ENCODE measurements at places on chromosomes 13 and 19.

- no peak for DNase-seq
Measured at GRCh38 chr19:23986623-23987022, 71.9 kb downstream of the ZNF726 start.

- DNase-seq: no peak
Measured at GRCh38 chr19:4077800-4078684, 11.3 kb upstream of the ZBTB7A start.

- no peak for DNase-seq
Measured at GRCh38 chr13:31052478-31052877, 109.2 kb downstream of the HSPH1 start.

DNA sequence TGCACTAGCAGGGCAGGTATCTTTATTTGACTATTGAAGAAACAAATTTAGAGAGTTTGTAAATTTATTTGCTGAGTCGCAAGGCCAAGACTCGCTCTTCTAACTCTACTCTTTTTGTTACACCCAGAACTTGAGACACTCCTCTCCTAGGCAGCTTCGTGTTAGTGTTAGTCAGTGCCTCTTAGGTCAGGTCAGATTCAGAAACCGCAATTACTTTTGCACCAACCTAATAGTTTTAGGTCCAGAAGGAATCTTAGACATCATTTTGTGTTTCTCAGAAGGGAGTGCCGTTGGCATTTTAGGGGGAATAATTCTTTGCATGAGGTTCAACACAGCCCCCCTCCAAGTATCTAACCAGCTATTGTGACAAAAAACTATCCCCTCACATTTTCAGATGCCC, 8.8 kb downstream of the GPR180 start:
- DNase-seq: no peak

GRCh38 chr19:55633861-55634260, 6.9 kb upstream of the ZNF580 start:
- DNase-seq: no peak

DNA sequence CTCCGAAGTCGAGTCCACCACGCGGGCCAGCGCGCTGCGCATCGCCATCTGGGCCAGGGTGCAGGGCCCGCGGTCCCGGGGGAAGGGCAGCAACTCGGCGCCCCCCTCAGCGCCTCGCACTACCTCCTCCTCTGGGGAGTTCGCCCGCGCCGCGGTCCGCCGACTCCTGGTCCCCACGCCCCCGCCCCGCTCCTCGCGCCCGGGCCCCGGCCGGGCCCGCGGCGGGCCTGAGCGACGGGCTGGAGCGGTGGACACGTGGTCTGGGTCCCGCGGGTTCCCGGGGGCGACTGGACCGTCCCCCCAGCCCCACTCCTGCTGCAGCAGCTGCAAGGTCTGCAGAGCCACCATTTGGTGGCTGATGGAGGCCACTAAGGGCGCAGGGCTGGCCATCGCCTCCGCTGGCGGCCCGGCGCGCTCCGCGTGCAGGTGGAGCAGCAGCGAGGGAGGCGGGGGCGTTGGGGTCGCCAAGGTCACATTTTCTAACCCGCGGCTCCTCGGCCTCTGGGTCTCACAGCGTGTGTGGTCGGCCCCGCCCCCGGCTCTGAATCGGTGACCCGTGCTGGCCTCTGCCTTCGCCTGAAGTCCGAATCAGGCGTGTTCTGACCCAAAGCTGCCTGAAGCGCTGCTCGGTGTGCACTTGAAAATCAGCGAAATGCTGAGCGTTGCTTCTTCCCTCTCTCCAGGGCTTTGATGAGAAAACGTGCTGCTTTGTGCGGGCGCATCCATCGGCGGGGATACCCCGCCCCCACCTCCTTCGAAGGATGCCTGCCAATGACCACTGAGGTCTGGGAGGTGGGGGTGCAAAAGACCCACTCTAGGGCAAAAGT, at the start of gene DLEU7:
Gene DLEU7 (minus strand): TSS at position 436 of the 827 bp plus-strand sequence. CDS start 46 bp downstream, at position 390.
- no peak for DNase-seq

Data from LoVo (cell line).